Regular cardiac myocyte (primary cell): ENCODE measurements at places on chromosomes 12 and 14. TPM values are rescaled to one million over a fixed set of nuclear protein-coding genes. Genes with fewer than 3 reads are reported as not detected.

Gene CDKN3
- 9.9 and 82.6 TPM in 2 replicates for total RNA-seq

Gene RNASE8
- total RNA-seq = not detected in 2 replicates

Gene COCH
- 1.2 and 1.7 TPM in 2 replicates for total RNA-seq

Gene SYCP3
- total RNA-seq = under 0.01 and 0.85 TPM in 2 replicates

Gene TSHR
- not detected in 2 replicates for total RNA-seq

Gene TTC8
- total RNA-seq = 22.6 and 29.0 TPM in 2 replicates

Gene OVCH1
- total RNA-seq = under 0.01 and 0.28 TPM in 2 replicates

Gene GPRC5A
- 18.6 and 37.8 TPM in 2 replicates for total RNA-seq

Gene RBMS2
- total RNA-seq = 12.3 and 13.0 TPM in 2 replicates

Gene GDF3
- not detected in 2 replicates for total RNA-seq

Gene CHFR
- total RNA-seq = 24.5 and 40.8 TPM in 2 replicates

Gene CARMIL3
- total RNA-seq = not detected in 2 replicates

Gene MYF5
- total RNA-seq = not detected in 2 replicates

Gene TSPAN11
- under 0.01 and 0.28 TPM in 2 replicates for total RNA-seq

Gene TAS2R9
- not detected in 2 replicates for total RNA-seq

Gene FOXG1
- total RNA-seq = under 0.01 TPM in 1 of 2 replicates, not detected in the other

Gene MORN3
- total RNA-seq = 0.56 and 0.58 TPM in 2 replicates

Gene RAB5B
- total RNA-seq = 42.2 and 43.1 TPM in 2 replicates

Gene NKX2-8
- total RNA-seq = not detected in 2 replicates

Gene HSPA2
- total RNA-seq = 2.3 and 5.9 TPM in 2 replicates

Gene FAM181A
- not detected in 2 replicates for total RNA-seq

Gene SSPN
- total RNA-seq = 6.7 and 12.1 TPM in 2 replicates

Gene TFCP2
- total RNA-seq = 9.9 and 14.6 TPM in 2 replicates
